HEK293T (cell line): ENCODE measurements at places on chromosomes 11 and 22.

DNA sequence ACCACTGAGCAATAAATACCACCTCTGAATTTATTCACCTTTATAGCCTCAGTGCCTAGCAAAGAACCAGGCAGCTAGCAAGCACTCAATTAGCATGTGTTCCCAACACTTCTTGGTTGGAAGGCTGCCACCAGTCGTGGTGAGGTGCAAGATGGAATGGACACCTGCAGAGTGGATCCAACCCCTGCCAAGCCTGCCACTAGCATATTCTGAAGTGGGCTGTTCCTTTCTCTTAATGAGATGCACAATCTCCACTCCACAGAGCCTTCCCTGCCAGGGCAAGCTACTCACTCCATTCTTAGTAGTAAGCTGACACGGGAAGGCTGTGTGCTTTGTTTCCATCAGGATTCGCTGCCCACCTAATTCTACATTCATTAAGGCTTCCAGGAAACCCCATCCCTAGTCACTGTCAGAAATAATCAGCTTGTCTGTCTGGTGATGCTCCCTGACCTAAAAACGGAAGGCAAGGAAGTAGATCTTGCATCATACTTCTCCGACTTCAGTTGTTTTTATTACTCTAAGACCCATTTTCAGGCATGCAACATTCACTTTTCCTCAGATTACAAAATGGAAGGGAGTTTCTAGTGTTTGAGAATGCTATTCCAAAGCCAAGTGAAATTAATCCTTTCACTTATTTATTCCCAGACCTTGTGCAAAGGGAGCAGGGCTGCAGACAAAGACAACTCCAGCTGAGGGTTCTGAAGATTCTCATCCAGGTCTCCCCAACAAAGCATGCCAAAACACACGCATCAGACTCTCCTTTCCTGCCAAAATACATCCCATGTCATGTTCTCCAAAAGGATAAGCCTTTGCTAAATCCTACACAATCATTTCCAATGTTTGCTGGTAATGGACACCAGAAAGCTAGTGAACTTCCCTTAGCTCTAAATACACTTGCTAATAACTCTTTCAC, 128.0 kb downstream of the TENM4 start:
- no peak for DNase-seq

- no peak for DNase-seq
These were observed 32.7 kb downstream of the C11orf91 start for GRCh38 chr11:33667819-33668467.

DNA sequence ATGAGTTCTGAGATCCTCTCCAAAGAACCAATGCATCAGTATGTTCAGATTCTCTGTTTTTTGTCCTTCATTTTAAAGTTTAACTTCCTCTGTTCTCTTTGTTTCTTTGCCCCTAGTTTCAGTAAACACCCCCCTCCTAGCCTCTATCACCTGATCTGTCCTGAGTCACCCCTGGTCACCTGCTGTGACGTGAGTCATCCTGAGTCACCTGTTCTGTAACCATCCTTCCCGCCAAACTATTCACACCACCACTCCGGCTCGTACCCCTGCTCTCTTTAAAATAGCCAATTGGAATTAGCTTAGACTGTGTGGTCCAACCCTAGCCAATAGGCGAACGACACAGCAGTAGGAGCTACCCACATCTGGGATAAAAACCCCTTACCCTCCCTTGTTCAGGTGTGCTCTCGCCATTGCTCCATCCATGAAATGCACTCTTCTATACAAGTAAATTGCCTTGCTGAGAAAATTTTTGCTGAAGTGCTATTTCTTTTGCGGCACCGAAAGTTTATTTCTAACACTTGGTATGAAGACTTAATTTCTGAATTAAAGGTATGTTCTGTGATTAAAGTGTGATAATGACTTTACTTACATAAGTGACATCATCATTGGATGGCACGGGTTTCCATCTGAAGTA, 318.4 kb downstream of the AASDHPPT start:
- no peak for DNase-seq

DNA sequence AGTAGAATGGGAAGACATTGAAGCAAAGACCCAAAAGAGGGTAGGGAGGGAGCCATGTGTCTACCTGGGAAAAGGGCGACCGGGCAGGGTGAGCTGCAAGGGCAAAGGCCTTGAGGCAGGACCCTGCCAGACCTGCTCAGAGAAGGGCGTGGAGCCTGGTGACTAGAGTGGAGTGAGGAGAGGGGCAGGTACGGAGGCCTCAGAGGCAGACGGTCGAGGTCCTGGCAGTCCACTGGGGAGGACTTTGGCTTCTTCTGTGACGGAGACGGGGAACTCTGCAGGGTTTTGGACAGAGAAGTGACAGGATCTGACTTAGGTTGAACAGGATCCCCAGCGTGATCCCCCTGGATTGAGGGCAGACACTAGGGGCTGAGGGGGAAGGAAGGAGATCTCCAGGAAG, 12.9 kb downstream of the RIBC2 start:
- DNase-seq, result no peak

DNA sequence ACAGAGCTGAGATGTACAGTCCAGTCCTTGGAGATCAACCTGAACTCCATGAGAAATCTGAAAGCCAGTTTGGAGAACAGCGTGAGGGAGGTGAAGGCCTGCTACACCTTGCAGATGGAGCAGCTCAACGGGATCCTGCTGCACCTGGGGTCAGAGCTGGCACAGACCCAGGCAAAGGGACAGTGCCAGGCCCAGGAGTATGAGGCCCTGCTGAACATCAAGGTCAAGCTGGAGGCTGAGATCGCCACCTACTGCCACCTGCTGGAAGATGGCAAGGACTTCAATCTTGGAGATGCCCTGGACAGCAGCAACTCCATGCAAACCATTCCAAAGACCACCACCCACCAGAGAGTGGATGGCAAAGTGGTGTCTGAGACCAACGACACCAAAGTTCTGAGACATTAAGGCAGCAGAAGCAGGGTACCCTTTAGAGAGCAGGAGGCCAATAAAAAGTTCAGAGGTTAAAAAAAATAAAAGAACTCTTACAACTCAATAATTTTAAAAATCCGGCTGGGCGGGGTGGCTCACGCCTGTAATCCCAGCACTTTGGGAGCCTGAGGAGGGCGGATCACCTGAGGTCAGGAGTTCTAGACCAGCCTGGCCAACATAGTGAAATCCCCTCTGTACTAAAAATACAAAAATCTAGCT, 69.9 kb upstream of the RTL6 start:
- no peak for DNase-seq

DNA sequence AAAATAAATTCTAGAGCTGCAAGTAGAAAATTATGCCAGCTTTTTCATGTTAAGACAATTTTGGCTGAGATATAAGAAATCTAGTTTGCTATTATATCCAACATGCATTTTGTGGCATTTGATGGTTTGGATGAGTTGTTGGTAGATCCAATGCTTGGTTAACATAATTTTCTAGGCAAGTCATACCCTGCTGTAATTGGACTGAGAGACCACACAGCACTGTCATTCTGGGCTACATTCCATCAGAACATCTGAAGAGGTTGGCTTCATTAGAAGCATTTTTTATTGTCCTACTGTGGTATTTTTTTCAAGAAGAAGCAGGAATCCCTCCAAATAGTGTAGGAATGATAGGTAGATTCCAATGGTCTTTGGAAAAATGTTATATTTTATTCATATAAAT, 561.0 kb downstream of the LUZP2 start:
- no peak for DNase-seq

DNA sequence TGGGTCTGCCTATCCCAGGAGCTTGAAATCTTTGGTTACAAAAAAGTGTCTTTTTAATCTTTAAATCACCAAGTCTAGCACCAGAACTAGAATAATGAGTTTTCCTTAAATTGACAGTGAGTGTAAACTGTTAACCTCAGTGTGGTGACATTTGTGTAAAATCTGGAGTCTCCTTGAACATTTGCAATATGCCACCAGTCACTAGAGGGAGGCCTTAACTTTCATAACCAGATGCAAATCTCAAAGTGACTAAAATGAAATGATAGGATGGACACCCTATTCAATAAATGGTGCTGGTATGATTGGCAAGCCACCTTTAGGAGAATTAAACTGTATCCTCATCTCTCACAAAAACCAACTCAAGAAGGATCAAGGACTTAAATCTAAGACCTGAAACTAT, 8.3 kb upstream of the SCGB1D2 start:
- DNase-seq, result no peak

- DNase-seq, result no peak
These were observed 27.4 kb upstream of the PANX2 start for GRCh38 chr22:50143096-50143495.

DNA sequence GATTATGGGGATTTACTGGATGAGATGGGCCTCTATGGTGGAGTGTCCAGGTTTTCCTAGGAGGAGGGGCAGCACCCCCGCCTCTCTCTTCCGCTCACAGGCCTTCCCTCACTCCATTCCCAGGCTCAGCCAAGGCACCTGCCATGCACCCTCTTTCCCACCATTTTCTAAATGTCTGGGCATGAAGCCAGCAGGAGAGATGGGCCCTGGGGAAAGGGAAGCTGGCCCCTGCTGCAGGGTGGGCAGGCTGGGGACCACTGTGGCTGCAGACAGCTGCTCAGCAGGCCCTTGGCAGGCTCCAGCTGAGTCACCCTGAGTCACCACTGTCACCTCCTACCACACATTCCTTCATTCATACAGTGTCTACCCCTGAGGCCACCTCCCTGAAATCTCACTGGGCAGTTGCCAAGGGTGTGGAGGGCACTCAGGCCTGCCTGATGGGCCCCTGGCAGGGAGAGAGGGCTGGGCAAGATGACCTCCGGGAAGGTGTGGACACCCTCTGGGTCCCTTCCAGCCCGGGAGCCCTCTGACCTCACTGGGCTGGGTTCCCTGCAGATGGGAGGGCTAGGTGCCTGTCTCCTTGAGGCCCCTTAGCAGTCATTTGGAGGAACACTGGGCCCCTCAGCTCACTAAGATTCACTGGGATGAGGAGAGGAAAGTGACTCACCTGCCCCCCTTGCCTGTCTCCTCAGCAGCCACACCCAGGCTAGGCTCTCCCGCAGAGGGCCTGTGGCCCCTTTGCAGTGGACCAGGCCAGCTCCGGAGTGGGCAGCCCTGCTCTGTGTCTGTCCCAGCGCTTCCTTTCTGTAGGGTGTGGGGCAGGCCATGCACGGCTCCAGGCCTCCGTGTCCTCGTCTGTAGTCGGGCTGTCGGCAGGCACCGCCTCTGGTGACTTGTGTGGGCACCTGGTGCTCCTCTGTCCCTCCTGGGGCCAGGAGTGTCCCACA, 7.8 kb downstream of the MYEOV start:
- no peak for DNase-seq

DNA sequence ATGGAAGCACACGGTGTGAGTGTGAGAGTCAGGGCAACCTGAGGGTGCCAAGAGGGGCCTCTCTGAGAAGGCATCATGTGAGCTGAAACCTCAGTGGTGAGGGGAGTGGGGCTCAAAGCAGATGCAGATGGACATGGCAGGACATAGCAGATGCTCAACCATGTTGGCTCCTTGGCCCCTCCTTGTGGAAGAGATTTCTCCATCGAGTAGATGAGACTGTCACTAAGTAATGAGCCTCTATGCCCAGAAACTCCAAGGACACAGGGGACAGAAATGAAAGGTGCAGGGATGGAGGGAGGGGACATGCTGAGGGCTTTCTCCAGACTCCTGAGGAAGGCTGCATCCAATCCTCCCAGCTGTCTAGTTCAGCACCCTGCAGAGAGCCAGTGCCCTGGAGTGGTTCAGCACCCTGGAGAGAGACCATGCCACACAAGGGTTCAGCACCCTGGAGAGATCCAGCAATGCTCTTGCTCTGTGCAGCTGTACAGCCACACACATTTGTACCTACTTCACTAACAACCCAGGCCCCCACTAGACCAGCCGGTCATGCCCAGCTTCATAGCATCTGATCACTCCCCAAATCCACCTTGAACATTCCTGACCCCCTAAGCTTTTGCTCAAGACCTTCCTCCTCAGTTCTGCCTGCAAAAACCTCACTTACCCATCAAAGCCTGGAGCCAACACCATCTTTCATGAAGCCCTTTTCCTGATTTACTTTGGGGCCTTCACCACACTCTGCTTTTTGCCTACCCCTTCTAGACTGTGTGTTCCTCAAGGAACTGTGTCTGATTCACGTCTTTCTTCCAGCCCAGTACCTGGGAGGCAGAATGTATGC, 252.0 kb downstream of the CTTN start:
- peak; percentile 69 for DNase-seq

GRCh38 chr11:131234221-131234620, 136.2 kb upstream of the NTM start:
- DNase-seq, result no peak

- DNase-seq, result no peak
These were observed 42.2 kb upstream of the CCDC134 start for GRCh38 chr22:41758231-41758630.

- peak; percentile 91 for DNase-seq
These were observed 19.9 kb upstream of the MUC5B start for GRCh38 chr11:1202776-1203504.

GRCh38 chr11:131773626-131774025, 403.2 kb downstream of the NTM start:
- DNase-seq, result no peak

DNA sequence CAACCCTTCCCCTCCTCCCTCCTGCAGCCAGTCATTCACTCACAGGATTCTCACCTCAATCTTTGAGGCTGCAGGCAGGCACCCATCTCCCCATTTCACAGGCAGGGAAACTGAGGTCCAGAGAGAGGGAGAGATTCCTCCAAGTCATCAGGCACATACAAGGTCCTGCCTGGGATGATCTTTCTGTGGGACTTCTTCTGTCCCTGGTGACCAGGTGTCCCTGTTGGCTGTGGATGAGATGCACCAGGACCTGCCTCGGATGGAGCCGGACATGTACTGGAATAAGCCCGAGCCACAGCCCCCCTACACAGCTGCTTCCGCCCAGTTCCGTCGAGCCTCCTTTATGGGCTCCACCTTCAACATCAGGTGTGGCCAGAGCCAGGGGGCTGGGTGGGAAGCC, 7.8 kb downstream of the FTH1 start:
- no peak for DNase-seq

DNA sequence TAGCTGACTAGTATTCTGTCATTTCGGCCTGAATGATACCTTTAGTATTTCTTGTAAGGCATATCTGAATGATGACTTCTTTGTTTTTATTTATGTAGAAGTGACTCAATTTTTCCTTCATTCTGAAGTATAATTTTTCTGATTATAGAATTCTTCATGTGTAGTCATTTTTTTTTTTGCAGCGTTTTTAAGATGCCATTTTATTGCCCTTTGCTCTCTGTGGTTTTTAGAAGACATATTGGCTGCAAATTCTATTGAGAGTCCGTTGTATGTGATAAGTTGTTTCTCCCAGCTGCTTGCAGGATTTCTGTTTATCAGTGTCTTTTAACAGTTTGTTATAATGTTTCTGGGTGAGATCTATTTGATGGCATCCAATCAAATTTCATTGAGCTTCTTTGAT, 1224.8 kb downstream of the JRKL start:
- no peak for DNase-seq

- DNase-seq, result no peak
These were observed 42.5 kb downstream of the DENND5A start for GRCh38 chr11:9222654-9223053.

DNA sequence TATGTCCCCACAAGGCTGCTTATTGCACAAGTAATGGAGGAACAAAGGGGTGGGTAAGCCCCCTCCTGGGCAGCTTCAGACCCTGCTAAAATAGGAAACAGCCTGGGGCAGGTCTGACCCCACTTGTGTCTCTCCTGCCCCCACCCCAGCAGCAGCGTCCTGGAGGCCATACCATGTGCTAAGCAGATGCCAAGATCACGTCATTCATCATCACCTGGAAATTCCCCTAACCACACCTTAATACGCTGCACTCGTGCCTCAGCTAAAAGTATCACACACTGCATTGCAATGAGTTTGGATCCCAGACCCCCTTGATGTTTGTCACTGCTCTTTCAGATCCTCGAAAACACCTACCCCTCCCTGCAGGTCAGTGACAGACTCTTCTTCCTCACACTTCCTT, 27.8 kb upstream of the GGTLC2 start:
- DNase-seq, result no peak

- no peak for DNase-seq
These were observed 731.0 kb upstream of the CNTN5 start for GRCh38 chr11:98289617-98290263.

- DNase-seq, result no peak
These were observed 154.5 kb upstream of the C11orf87 start for GRCh38 chr11:109267293-109268095.
